ENCODE measurements at places on chromosomes 2 and 18.

DNA sequence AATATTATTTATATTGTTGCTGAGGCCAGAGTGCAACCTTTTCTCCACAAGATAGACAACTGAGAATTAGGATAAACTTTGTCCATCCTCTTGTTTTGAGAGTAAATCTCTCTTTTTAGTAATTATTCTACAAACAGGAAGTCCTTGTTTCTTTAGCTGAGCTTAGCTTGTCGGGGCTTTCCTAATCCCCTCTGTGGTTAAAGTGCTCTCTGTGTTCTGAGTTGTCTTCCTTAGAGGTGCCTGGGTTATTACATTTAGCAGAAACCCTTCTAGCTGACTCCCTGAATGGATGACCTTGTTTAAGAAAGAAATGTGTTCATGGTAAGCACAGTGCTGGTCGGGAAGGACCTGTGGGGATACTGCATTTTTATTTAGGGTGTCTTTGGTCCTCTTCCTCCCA lies 12.7 kb downstream of the USP39 start:
- no peak for DNase-seq

DNA sequence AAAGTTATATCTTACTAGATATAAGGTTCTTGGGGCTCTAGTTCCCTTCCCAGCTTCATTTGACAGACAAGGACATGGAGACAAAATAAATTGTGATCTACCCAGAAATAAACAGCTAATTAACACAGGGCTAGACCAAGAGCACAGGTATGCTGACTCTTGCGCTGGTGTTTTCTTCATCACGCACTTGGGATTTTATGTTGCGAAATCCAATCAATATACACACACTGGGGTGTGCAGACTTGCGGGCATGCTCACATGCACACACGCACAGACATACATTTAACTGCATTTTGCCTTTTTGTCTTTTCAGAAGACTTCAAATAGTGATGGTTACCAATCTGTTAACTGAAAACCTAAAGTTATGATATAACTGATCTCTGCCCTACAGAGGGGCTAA lies 91.2 kb downstream of the LRATD1 start:
- no peak for DNase-seq

DNA sequence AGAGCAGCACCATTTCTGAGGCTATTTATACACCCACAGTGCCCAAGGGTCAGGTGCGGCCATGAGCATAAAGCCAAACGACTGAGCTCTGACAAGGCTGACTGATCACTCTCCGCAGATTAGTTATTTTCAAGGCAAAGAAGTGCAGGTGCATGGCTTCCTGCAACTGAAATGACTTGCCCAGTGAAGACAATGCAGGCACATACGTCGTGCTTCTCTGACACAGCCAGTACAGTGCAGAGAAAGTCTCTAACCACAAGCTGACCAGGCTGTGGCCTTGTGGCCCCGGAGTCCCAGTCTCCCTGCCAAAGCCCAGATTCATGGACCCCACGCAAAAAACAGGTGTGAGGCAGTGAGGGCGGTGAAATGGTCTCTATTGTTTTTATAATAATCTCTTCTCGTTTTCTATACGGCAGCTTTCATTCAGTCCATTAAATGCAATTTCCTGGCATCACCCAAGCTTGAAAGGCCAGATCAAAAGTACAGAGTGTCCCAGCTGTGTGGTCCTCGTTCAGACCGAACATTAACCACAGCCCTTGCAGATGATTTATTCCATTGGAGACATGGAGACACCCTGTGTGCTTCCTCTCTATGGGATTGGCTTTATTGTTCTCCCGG lies 447.0 kb upstream of the ID2 start:
- no peak for DNase-seq

- no peak for DNase-seq
These were observed at the start of gene TCF4 for GRCh38 chr18:55588111-55588869. TSS of gene TCF4 (minus strand) at chr18:55588192. CDS start at chr18:55587116, 1,076 bp downstream.

DNA sequence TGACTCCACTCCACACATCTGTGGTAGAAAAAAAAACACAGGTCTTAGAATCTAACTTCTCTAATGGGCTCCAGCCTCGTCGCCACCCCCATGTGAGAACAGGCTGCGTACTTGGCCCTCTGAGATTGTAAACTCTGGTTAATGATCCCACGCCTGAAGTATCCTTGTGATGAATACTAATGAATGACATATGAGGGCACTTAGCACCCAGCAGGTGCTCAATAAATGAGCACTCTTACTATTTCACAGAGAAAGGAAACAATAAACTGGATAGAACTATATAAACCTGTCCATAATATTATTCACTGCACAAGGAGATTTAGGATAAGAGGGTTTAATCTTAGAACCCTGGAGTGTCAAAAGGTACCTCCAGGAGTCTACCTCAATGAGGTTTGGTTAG lies 310.1 kb upstream of the HNRNPA3 start:
- DNase-seq, result no peak

GRCh38 chr2:182069908-182070307 lies 84.3 kb downstream of the PPP1R1C start:
- DNase-seq, result no peak

DNA sequence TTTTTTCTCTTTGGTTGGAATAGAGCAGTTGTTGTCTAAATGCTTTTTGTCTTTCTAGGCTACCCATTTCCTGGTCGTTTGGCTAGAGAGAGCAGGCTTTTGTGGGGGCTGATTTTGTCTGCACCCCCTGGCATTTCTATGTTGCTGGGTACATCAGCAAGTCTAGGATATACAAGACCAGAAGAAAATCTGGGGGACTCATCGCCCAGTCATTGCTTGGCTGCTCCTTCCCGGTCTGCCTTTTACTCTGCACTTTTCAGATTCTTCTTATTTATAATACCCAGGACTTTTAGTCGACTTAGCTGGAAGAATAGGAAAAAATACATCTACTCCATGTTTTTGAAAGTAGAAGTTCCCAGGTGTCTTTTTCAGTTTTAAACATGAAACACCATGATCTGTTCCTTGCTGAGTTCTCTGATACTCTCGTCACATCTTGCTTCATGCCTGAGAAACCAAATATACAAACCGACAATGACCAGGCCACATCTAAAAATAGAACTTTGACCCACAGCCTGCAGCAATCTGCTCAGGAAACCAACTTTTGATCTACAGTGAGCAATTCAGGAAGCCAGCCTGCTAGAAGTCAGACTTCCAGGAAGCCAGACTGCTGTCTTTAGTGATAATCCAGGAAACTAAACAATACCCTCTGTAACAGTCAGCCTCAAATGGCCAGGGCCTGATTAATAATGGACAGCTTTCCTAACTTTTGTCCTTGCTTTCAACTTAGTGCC lies 163.8 kb upstream of the MEX3C start:
- no peak for DNase-seq

- no peak for DNase-seq
These were observed 119.0 kb downstream of the TRIB2 start for GRCh38 chr2:12835733-12836132.

- DNase-seq, result no peak
These were observed 22.4 kb upstream of the NAGK start for GRCh38 chr2:71045865-71046548.

- DNase-seq, result no peak
These were observed 17.8 kb downstream of the PER2 start for GRCh38 chr2:238270606-238271005.

DNA sequence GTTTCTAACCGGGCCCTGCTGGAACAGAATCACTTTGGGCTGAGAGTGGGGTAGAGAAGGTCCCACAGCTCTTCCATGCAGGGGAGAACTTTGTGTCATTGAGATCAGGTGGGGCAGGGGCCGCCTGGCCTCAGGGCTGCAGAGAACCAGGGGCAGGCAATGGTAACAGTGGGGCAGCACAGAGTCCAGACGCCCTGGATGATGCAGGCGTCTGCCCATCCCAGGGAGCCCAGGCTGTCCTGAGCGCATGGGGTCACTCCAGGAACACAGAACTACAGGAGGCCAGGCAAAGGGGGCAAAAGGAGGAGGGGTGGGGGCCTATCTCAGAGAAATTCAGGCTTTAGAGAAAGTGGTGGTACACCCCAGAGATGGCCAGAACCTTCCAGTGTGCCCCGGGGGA lies 121.3 kb downstream of the NDUFA10 start:
- no peak for DNase-seq

GRCh38 chr2:186718903-186719302 lies 25.0 kb downstream of the FAM171B start:
- no peak for DNase-seq

Data from stimulated activated CD4-positive, alpha-beta T cell treated with anti-CD3 and anti-CD28 coated beads, TNF-alpha, amount 100 ng/mL, for 48 hours (primary cell).